ENCODE measurements at places on chromosomes 2 and 18. TPM values are rescaled to one million over a fixed set of nuclear protein-coding genes. Genes with fewer than 3 reads are reported as not detected.

DNA sequence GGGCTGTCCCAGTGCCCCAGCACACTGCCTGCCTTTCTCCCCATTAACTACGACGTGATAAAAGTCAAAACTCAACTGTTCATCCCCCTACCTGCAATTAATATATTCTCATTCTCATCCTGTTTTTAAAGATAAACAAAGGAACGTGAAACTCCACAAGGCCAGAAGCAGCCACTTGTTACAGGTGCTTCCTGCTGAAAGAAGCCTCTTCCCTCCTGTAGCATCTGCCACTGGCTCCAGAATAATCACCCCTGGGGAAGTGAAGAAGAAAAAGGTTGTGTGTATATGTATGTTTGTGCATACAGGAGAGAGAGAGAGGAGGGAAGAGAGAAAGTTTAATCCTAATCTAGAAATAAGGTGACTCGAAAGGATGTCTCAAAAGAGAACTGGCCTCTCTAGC is 27.1 kb downstream of the KIAA2012 start:
- no peak for DNase-seq

The CD226 gene
- total RNA-seq = not detected

GRCh38 chr2:26457695-26458364 is 20.1 kb downstream of the OTOF start:
- DNase-seq = no peak

- DNase-seq = no peak
Observed at GRCh38 chr2:192416060-192416459, 221.3 kb upstream of the TMEFF2 start.

DNA sequence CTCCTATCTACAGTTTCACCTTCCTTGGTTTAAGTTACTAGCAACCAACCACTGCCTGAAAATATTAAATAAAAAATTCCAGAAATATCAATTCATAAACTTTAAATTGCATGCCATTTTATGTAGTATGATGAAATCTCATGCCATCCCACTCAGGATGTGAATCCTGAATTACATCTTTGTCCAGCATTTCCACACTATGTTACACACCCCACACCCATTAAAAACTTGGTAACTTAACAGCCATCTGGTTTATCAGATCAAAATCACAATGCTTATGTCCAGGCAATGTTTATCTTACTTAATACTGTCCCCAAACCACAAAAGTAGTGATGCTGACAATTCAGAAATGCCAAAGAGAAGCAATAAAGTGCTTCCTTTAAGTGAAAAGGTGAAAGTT is 21.6 kb downstream of the CUL3 start:
- DNase-seq = no peak

- no peak for DNase-seq
Observed at GRCh38 chr2:120847700-120848321, 112.1 kb downstream of the GLI2 start.

The HNRNPA3 gene
- 47.5 TPM for total RNA-seq

- no peak for DNase-seq
Observed at GRCh38 chr2:120878970-120879369, 143.3 kb downstream of the GLI2 start.

DNA sequence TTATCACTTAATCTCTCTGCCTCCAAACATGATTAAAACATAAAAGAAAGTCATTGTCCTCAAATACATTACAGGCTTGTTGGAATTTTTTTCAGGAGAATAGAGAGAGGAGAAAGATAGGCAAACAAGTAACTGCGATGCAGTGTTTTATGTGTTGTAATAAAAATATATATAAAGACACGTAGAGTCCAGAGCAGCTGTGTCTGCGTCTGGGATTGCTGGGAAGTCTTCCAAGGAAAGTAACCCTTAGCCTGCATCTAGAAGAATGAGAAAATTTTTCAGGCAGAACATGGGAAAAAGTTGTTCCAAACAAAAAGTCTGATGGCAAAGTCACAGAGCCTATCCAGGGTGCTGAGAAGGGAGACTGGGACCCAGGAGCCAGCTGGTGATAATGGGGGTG is 91.8 kb upstream of the ST6GAL2 start:
- no peak for DNase-seq

The CYTIP gene
- total RNA-seq = 0.34 TPM

The GCG gene
- not detected for total RNA-seq

GRCh38 chr18:8036551-8036950 is 469.4 kb downstream of the PTPRM start:
- no peak for DNase-seq

- peak; percentile 9 for DNase-seq
Observed at GRCh38 chr2:71101656-71102055, 28.4 kb downstream of the MCEE start.

The LOXHD1 gene
- 0.14 TPM for total RNA-seq

The ARHGEF33 gene
- 0.46 TPM for total RNA-seq

The GPR35 gene
- total RNA-seq = 1.3 TPM

DNA sequence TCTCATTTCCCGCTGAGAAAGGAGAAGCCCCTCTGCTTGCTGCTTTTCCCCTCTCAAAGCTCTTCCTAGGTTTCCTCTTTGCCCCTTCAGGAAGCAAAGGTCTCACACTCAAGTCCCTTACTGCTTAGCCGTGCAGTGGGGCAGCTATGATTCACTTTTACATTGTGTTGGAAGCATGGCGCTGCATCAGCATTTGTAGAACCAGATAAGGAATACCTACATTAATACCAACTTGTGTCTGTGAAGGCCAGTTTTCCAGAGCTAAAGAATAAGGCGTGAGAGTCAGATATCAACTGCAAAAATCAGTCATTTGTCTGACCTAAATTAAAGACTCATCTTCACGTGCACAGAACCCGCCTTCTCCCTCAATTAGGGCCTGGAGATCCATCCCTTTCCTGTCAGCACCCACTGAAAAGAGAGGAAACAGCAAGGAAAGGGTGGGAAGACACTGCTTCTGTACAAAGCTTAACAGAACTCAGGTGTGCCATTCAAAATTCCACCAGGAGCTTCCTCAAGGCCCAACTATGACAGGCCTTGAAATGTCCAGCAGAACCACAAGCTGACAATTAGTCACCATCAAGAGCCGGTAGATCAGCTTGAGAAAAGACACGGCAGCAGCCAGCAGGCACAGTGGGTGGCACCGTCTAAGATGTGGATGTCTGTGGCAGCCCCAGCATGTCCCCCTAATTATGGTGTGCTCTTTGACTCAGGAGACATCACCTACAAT is 16.1 kb upstream of the XDH start:
- no peak for DNase-seq

GRCh38 chr2:85650456-85650855 is 17.5 kb downstream of the SFTPB start:
- no peak for DNase-seq

GRCh38 chr18:76528477-76529432 is 33.7 kb upstream of the ZNF516 start:
- DNase-seq = no peak

DNA sequence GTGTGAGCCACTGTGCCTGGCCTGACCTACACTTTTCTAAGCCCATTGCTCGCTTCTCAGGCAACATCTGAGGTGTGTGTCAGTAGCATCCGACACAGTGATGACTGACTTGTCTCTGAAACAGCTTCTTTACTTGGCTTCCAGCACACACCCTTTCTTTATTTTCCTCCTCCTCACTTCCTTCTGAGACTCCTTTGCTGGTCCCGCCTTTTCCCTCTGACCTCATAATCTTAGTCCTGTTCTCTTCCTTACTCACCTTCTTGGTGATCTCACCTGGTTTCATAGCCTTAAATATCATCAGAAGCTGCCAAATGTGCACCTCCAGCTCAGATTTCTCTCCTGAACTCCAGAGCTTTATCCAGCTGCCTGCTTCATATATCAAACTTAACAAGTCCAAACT is 66.6 kb upstream of the PELI1 start:
- DNase-seq = no peak

DNA sequence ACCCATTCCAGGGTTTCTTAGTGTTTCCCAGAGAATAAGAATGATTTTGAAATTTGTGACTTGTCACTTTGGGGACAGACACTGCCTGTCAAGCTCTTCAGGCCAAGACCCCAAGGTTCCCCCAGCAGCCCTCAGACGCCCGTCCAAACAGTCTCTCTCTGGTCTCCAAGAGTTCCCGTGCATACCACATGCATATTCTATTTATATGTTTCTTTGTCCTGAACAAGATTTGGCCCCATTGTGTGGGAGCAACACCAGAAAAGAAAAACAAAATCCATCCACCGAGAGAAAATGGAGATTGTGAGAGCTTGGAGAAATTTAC is 52.2 kb upstream of the CTAGE1 start:
- no peak for DNase-seq

GRCh38 chr2:171247741-171248662 is 87.3 kb upstream of the TLK1 start:
- no peak for DNase-seq

- DNase-seq = no peak
Observed at GRCh38 chr2:111188681-111189080, 68.0 kb downstream of the BCL2L11 start.
